ENCODE measurements at places on chromosomes 4 and X. TPM values are rescaled to one million over a fixed set of nuclear protein-coding genes. Genes with fewer than 3 reads are reported as not detected.

DNA sequence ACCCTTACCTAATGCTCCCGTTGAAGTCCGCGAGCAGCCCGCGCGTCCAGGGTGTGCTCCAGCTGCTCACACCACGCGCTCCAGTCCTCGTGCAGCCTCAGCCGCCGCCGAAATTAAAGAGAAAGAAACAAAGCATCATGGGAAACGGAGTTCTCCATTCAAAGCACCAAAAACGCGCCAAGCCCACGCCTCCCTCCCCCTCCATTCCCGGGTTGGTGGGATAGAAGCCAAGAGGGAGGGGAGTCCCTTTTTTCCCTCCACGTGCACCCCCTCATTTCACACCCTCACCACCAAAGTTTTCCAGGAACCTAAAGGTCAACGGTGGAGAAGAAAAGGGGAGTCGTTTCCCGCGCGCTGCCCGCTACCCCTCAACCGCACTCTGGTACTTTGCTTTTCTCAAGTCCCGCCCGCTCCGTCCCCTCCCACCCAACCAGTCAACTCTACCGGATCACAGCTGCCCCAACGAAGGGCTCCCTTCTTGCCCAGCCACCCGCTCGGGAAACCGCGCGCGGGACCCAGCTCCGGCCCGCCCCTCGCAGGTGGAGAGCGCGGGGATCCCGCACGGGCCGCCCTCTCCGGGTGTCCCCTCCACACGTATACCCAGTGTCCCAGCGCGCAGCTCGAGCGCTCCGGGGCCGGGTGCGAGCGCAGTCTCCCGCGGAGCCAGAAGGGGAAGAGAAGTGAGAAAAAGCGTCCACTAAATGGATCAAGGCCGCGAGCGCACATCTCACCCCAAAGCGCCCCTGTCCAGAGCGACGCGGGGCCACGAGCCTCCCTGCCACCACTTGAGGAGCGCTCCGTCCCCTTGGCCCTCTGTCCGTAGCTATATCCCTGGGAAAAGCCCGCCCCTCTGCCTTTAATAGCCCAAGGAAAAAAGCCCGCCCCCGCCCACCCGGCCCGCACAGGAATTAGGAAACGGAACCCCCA is 65.1 kb upstream of the CCDC160 start:
- no peak for DNase-seq

- DNase-seq = peak; percentile 21
These were observed 291 bp upstream of the NBDY start for GRCh38 chrX:56728752-56729151.

DNA sequence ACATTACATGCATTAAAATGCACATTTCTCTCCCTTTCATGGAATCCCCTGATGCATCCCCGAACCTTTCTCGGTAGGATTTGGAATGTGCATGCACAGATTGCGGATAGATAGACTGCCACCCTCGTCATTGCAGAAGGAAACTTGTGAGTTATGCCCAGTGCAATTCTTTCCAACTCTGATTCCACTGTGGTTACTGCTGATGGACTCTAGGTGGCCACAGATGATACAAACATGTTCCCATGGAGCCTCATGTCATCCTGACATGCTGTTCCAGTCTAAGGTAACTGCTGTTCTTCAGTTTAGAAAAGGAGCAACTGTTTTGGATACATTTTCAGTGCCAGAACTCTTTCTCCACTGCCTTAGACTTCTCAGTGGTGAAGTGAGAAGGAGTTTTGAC is 9.1 kb upstream of the VCX3B start:
- no peak for DNase-seq

DNA sequence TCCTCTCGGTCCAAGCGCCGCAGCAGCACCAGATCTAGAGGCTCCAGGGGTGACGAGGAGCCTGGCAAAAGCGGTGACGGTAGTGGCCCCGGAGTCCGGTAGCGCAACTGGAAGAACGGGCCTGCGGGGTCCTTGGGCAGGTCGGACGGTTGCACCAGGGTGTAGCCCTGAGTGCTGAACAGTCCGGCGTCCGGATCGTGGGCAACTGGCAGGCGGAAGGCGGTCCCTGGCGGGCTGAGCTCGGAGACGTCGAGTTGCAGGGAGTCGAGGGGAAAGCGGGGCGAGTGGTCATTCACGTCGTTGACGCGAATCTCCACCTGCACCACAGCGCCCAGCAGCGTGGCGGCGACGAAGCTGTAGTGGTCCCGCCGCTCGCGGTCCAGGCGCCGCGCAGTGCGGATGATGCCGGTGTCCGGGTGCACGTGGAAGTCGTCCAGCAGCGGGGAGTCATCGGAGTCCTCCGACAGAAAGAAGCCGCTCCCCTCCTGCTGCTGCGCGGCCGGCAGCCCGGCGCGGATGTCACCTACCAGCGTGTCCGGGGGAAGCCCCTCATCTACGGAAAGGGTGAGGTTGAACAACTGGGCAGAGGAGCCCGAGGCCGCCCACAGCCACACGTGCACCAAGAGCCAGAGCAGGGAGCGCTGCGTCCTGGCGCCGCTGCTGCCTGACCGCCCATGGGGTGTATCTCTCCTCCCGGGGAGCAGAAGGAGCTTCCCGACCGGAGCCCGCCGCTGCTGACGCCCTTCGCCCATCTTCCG is 837 bp downstream of the DCHS2 start:
- no peak for DNase-seq

GRCh38 chr4:40536032-40536431 is 93.6 kb downstream of the RBM47 start:
- no peak for DNase-seq

DNA sequence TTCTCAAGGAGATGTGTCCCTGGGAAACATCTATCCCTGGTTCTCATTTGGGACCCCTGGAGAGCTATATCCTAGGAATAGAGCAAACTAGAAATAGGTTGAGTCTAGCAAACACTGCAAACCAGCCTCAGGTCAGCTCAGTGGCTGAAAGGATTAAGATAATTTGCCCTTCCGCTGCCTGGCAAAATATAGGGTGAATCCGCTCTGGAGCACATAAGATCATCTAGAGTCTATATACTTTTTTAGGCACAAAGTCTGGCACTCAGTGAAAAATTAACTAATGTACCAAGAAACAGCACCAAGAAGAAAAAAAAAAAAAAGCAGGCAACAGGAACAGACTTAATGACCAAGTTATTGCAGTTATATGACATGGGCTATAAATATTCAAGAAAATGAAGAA is 7.3 kb upstream of the GUCY2F start:
- DNase-seq = no peak

The GAGE12J gene
- not detected for total RNA-seq

DNA sequence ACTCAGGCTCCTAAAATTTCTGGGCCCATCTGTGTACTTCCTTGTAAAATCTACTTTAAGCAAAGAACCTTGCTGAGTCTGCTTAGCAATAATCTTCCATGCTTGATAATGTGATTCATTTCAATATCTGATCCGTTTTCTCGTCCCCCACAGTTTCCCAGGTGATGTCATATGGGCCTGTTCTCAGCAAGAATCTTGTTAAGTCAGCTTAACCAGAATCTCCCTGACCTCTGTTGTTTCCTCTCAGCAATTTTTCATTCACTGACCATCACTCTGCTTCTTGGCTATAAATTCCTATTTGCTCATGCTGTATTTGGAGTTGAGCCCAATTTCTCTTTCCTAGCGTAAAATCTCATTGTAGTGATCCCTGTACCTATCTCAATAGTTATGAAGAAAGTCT is 13.9 kb downstream of the CSN2 start:
- DNase-seq = no peak

- no peak for DNase-seq
These were observed 440.1 kb upstream of the SMIM31 start for GRCh38 chr4:164313853-164314252.

- DNase-seq = no peak
These were observed 220.6 kb downstream of the DHX15 start for GRCh38 chr4:24363751-24364150.

The XAGE1A gene
- not detected for total RNA-seq

DNA sequence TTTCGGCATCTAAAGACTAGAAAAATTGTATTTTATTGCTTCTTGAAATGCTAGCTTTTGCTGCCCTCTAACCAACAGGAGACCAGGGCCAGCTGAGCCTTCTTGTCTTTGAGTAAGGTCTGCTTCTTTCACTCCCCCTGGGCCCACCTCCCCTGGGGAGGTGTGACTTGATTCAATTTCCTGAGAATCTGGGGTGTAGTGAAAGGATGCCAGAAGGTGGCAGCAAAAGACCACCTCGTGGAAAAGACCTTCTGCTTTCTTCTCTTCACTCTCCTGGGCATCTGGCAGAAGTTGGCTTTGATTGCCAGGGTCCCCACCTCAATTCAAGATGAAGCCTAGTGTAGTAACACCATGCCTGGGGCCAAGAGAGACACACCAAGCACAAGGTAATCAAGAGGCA is 96.5 kb upstream of the MAOA start:
- peak; percentile 31 for DNase-seq

DNA sequence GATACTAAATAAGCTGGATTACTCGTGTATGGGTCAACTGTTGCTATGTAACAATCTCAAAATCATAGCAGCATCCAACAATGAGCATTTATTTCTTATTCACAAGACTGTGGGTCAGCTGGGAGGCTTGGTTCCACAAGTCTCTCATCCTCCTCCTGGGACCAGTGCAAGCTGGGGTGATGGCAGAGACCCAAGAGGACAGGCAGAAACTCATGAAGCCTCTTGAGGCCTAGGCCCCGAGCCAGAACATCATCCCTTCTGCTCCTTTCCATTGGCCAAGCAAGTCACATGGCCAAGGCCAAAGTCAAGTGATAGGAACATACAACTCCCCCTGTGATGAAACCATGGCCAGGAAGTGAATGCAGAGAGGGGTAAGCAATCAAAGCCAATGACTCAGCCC is 422.1 kb downstream of the BCOR start:
- no peak for DNase-seq

DNA sequence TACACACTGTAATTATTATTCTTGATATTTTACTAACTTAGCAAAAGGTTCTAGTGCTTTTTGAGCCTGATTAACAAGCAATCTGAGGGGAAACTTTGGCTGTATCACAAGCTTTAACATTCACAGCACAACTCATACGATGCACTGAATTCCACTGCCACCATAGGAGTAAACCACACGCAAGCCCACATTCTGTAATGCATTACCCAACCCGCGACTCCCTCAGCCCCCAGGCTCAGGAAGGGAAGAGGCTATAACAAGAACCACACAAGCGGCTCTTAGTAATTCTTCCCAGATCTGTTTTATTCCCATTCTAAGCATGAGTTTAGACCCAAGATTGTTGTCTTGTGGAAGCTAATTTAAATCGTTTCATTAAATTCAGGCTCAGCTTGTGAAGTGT is 138.5 kb upstream of the TBL1X start:
- DNase-seq = no peak

DNA sequence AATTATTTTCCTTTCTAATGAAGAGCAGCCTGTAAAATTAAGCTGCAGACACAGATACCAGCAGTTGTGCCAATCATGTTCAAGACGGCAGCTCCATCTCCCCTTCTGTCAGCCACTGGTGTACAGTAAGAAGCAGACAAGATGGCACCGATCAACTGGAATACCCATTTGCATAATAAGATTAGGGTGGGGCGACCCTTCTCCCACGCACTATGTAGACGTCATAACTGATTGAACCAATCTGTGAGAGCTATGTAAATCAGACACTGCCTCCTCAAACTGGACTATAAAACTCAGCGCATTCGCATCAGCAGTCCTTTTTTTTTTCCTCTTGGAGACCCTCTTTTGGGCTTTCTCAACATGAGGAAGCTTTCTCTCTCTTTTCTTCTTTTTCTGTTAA is 40.4 kb upstream of the INTS6L start:
- no peak for DNase-seq

DNA sequence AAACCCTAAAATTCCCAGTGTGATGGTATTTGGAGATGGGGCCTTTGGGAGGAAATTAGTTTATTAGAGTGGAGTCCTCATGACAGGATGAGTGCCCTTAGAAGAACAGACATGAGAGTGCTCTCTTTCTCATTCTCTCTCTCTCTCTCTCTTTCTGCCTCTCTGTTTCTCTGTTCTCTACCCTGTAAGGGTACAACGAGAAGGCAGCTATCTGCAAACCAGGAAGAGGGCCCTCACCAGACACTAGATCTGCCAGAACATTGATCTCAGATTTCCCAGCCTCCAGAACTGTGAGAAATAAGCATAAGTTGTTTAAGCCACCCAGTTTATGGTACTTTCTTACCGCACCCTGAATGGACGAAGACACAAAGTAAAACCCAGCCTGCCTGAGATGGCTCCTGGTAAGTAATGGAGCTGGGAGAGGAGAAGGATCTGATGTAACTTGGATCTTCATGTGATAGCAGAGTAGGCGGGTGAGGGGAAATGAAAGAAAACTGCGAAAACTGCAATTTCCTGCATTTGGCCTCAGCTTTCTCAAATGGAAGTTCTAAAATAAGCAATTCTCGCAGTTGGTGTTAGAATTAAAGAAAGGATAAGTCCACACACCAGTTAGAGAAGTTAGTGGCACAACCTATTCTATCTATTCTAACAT is 8.7 kb upstream of the CDS1 start:
- no peak for DNase-seq

- peak; percentile 39 for DNase-seq
These were observed 174.1 kb downstream of the RBMX2 start for GRCh38 chrX:130575831-130576389.

The RRH gene
- not detected for total RNA-seq

GRCh38 chr4:19005211-19005610 is 983.7 kb upstream of the LCORL start:
- no peak for DNase-seq

GRCh38 chrX:114338870-114339269 is 245.0 kb upstream of the HTR2C start:
- no peak for DNase-seq

The MAGEB1 gene
- not detected for total RNA-seq

Data from dermis microvascular lymphatic vessel endothelial cell (primary cell).